ENCODE measurements at places on chromosomes 6 and 20.

DNA sequence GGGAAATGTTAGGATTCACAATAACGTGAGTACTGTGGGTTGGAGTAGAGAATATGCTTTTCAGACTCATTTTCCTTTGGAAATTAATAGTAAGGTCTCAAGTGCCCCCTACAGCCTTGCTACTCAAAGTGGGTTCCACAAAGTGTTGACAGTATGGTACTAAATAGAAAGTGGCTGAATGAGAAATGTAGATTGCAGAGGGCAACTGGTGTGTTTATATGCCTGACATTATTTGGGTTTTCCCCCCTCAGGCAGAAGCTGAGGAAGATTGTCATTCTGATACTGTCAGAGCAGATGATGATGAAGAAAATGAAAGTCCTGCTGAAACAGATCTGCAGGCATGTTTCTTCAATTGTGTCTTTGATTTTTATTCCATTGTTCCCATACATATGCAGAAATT lies 5.6 kb downstream of the FBXO9 start:
- no peak overlapping the region for H3K4me3 ChIP-seq
- peak; percentile 30 for DNase-seq
- no peak overlapping the region for H3K27ac ChIP-seq
- peaks cover 13% of the 10 kb centered on the region for H3K4me1 ChIP-seq

- H3K4me1 ChIP-seq, result no peaks in the 10 kb centered on the region
- H3K27ac ChIP-seq, result no peak overlapping the region
- H3K4me3 ChIP-seq, result no peak overlapping the region
Measured at GRCh38 chr20:22908944-22909343, 126.2 kb upstream of the SSTR4 start.

DNA sequence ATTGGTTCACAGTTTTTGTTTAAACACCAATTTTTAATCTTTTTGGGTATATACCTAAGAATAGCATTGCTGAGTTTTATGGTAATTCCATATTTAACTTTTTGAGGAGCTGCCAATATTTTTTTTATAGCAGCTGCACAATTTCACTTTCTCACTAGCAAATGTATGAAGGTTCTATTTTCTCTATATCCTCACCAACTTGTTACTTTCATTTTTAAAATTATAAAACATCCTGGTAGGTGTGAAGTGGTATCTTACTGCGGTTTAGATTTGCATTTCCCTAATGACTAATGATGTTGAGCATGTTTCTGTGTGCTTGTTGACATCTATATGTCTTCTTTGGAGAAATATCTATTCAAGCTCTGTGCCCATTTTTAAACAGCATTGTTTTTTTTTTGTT lies 452.1 kb downstream of the GRIK2 start:
- no peak for DNase-seq
- H3K4me1 ChIP-seq, result no peaks in the 10 kb centered on the region
- no peak overlapping the region for H3K27ac ChIP-seq
- H3K4me3 ChIP-seq, result no peak overlapping the region

- H3K27ac ChIP-seq, result peak overlapping the region; percentile 7
- peaks cover 51% of the 10 kb centered on the region for H3K4me1 ChIP-seq
- no peaks in the 10 kb centered on the region for H3K27me3 ChIP-seq
- peaks cover 31% of the 10 kb centered on the region for H3K36me3 ChIP-seq
- no peak overlapping the region for H3K4me3 ChIP-seq
- no peak for DNase-seq
Measured at GRCh38 chr6:158715330-158716311, 65.8 kb downstream of the SYTL3 start.

GRCh38 chr6:110643175-110643574 lies 166.8 kb upstream of the SLC22A16 start:
- DNase-seq, result no peak
- no peaks in the 10 kb centered on the region for H3K4me1 ChIP-seq
- H3K36me3 ChIP-seq, result peaks cover 10% of the 10 kb centered on the region
- H3K27ac ChIP-seq, result no peak overlapping the region
- H3K27me3 ChIP-seq, result no peaks in the 10 kb centered on the region

- H3K4me3 ChIP-seq, result no peak overlapping the region
- no peak overlapping the region for H3K27ac ChIP-seq
- H3K27me3 ChIP-seq, result peaks cover 43% of the 10 kb centered on the region
- H3K4me1 ChIP-seq, result peaks cover 24% of the 10 kb centered on the region
- no peaks in the 10 kb centered on the region for H3K36me3 ChIP-seq
Measured at GRCh38 chr20:63174309-63175037, 41.5 kb downstream of the YTHDF1 start.

DNA sequence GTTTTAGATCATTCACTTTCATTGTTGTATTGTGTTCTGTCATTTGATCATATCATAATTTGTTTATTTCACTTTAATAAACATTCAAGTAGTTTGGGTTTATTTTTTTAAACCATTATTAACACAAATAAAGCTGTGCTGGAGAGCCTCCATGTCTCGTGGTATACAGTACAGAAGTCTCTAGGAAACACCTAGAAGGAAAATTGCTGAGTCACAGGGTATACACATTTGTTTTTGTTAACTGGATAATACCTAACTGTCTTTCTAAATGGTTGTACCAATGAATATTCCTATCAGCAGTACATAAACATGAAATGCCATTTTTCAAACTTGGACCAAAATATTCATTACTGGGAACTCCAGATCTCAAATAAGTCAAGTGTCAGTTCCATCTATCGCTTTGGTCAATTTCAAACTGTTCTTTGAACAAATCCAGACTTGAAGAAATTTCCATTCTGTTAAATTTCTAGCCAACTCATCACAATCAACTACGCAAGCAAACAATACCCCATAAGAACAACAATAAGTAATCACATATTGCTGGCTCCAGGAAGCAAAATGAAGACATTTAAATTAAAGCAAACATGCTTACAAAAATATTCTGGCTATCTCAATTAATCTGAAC lies 138.1 kb downstream of the ATXN1 start:
- no peaks in the 10 kb centered on the region for H3K36me3 ChIP-seq
- H3K27me3 ChIP-seq, result no peaks in the 10 kb centered on the region
- no peak overlapping the region for H3K4me3 ChIP-seq
- peaks cover 15% of the 10 kb centered on the region for H3K4me1 ChIP-seq

- H3K27ac ChIP-seq, result peak overlapping the region; percentile 74
- H3K27me3 ChIP-seq, result no peaks in the 10 kb centered on the region
- no peaks in the 10 kb centered on the region for H3K36me3 ChIP-seq
- H3K4me3 ChIP-seq, result no peak overlapping the region
- no peak for DNase-seq
- peaks cover 83% of the 10 kb centered on the region for H3K4me1 ChIP-seq
Measured at GRCh38 chr20:36971103-36971502, 19.6 kb upstream of the SAMHD1 start.

Measured in CD4-positive, alpha-beta T cell (primary cell).